ENCODE measurements at places on chromosomes 7 and 10.

DNA sequence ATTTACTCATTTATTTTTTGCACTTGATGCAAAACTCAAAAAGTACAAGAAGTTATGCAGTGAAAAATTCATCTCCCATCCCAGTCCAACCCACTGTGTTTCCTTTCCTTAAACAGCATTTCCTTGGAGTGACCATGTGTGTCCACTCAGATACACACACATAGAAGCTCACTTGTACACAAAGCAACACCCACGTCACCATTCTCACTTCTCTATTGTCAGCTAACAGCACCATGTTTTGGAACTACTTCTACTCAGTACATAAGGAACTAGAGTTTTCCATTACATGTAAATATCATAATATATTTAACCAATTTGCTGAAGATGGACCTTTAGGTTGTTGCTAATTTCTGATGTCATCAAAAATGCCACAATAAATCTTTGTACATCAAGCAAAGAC lies 167.6 kb downstream of the GRID1 start:
- DNase-seq, result no peak

- DNase-seq, result no peak
These were observed 113.4 kb upstream of the NUPR2 start for GRCh38 chr7:56229631-56230030.

DNA sequence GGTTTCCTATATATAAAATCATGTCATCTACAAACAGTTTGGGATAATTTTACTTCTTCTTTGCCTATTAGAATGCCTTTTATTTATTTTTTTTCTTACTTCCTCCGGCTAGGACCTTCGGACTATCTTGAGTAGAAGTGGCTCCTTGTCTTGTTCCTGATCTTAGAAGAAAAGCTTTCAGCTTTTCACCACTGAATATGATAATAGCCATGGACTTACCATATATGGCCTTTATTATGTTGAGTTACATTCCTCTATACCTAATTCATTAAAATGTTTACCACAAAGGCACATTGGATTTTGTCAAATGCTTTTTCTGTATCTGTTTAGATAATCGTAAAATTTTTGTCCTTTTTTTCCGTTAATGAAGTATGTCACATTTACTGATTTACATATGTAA lies 395.7 kb downstream of the NXPH1 start:
- no peak for DNase-seq

GRCh38 chr7:43921423-43921822 lies 4.8 kb upstream of the UBE2D4 start:
- DNase-seq, result no peak

DNA sequence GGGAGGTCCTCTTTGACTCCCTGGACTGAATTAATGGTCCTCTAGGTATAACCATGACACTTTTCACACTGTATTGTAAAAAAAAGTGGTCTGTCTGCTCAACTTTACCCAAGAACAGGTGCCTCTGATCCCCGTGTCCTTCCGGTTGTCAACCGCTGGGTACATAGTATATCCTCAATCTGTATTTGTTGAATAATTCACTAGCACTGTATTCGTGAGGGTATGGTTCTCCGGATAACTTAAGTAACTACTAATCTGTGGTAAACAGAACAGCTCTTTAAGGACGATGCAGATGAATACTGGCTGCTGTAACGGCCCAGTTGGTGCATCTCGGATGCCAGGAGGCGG lies 472 bp upstream of the ADAM22 start:
- DNase-seq, result no peak

GRCh38 chr10:77909021-77909748 lies 17.4 kb downstream of the DLG5 start:
- no peak for DNase-seq

DNA sequence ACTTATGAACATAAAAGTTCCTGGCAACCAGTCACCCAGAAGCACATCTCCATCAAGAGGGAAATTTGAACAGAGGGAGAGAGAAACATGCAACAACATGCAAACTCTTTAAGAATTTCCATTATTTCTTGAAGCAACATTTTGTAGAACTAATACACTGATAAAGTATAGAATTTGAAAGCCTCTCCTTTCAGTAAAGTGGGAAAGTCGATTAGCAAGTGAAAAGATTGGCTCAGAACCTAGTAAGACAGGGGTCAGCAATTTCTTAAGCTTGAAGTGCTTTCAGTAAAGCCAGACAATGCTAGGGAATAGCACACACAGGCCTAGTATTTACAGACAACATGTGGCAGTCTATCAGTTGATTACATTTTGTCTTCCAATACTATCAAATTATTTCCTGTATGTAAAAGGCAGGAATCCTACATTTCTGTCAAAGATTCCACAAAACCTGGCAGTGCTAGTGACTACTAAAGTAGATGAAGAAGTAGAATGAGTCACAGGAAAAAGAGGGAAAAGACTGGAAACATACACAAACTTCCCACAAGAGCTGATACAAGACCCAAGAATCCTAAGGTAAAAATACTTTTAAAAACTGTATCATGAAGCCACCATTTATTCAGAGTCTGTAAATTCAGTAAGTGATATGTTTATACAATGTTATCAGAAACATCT lies 25.2 kb downstream of the DNAJC1 start:
- no peak for DNase-seq

DNA sequence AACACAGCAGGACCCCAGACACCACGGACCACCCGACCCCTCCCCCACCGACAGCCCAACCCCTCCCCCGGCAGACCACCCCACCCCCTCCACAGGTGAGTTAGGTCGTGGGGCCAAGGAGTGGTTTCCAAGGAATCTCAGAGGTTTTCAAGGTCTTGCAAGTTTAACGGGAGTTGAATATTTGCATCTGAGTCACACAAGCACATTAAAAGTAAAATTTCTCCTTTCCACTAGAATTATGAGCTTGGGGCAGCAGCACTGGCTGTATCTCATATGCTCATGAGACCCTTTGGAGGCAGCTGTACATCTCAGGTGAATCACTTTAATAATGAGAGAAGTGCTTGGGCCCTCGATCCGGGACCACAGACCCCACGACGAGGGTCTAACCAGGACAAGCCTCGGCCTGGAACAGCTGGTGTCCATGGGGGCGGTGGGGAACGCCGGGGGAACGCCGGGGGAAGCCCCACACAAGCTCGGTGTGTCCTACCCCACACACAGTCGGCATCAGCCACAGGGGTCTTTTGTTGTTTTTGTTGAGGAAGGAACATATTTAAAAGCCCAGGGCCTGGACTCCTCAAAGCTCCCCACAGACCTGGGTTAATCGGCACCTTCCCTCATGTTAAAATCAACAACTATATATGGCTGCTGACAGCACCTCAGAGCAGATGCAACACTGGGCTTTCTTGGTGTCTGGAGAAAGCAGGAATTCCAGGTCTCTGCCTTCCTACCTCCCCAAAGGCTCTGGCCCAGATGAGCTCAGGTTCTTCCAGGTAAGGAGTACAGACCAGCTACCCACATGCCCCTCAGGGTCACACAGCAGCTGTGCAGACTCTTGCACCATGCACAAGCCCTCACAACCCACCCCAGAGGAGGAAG lies 130.3 kb downstream of the DIP2C start:
- DNase-seq, result no peak

DNA sequence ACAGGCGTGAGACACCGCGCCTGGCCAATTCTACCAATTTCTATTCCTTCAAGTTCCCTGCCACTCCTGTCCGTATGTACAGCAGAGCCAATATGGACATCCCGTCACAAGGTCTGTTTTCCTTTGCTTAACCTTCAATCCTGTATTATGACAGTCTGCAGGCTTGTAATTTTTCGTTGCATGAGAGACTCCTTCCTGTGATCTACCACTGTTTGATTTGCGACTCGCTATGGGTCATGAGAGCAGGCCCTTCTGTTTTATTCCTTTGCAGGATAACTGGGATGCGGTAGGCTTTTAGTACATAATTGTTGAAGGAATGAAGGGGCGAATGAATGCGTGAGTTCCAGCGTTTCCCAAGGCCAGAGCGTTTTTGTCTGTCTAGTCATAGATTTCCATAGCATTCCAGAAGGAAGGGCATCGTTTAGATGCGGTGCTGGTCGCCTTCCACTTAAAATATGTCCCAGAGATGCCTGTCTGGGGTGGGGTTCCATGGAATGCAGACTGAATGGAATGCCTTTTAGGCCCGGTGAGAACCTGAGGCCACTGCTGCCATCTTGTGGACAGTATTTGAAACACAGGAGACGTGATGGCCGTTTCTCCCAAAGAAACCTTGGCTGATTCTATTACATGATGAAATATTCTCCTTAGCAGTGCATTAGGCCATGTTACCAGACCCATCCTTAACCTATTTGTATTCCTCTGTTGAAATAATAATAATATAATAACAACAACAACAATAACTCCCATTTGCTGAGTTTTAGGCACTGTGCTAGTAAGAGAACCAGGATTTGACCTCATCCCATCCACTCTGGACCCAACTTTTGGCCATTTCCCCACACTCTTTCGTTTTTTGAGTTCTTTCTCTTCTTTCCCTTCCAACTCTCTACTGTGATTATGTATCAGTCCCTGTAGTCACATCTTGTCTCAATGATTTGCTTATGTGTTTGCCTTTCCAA lies 193.2 kb downstream of the MYOF start:
- peak; percentile 60 for DNase-seq
